Activated T-helper 9 cell treated with anti-CD3 and anti-CD28 coated beads, Interleukin-2, amount 50 U/mL, for 16 hours (primary cell): ENCODE measurements at places on chromosomes 1 and 21.

GRCh38 chr1:110756506-110756905, 81.8 kb upstream of the KCNA3 start:
- DNase-seq: no peak

- peak; percentile 19 for DNase-seq
These were observed 38.2 kb downstream of the H3-3A start for GRCh38 chr1:226100436-226101391.

DNA sequence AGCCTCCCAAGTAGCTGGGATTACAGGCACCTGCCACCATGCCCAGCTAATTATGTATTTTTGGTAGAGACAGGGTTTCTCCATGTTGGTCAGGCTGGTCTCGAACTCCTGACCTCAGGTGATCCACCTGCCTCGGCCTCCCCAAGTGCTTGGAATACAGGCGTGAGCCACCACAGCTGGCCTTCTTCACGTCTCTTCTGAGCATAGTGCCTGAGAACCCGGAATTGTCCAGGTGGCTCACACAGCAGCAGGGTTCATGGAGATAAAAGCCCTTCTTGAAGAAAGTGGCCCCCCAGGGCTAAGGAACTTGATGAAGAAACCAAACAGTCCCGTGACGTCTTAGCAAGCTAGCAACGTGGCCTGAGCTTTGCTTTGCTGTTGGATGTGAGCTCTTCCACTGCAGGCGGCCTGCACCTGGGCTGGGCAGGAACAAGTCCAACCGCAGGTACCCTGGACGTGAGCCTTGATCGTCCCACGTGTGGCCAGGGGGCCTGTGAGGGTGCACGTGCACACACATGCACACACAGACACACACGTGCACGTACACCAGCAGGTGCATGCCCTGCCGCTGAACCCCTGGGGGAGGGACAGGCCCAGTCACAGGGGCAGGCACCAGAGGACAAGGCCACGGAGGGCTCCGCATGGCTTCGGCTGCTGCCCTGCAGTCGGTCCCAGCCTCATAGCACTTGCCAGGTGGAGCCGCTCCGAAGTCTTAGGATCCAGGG, 23.4 kb upstream of the TRAPPC10 start:
- no peak for DNase-seq

- DNase-seq: no peak
These were observed 27.4 kb downstream of the CDCA8 start for GRCh38 chr1:37719572-37720195.

DNA sequence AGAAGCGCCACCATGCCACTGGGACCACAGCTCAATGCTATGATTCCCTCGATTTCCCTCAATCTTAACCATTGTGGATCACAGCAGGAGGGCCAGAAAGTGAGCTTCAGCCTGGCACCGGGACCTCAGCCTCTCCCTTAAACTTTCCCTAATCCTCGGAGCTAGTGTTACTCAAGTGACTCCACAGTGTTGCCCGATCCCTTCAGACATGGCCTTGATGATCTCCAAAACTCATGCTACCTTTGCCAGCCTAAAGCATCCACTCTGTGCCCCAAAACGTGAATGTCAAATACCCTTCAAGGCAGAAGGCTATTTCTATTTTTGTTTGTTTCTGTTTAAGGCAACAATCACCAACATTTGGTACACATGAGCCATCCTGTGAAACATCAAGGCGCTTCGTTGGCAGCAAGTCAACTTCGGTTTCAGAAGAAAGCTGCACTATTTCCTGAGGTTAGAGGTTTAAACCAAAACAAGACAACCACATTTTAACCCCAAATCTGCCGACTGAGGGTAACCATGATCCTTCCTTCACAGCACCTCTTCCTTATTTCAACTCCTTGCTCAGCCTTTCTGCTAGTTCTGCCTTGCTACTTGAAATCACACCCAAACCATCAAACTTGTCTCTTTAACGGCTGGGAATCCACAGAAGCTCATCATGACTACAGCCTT, 94.4 kb upstream of the KRTAP19-8 start:
- peak; percentile 16 for DNase-seq

DNA sequence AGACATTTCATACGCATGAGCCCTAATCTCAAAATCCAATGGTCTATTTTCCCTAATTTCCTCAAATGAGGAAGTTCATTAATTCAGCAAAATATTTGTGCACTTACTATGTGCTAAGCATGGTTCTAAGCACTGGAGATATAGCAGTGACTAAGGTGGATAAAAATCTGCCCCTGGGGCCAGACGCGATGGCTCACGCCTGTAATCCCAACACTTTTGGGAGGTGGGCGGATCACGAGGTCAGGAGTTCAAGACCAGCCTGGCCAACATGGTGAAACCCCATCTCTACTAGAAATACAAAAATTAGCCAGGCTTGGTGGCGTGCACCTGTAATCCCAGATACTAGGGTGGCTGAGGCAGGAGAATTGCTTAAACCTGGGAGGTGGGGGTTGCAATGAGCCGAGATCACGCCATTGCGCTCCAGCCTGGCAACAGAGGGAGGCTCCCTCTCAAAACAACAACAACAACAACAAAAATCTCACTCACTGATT, 4.3 kb upstream of the MIIP start:
- no peak for DNase-seq

DNA sequence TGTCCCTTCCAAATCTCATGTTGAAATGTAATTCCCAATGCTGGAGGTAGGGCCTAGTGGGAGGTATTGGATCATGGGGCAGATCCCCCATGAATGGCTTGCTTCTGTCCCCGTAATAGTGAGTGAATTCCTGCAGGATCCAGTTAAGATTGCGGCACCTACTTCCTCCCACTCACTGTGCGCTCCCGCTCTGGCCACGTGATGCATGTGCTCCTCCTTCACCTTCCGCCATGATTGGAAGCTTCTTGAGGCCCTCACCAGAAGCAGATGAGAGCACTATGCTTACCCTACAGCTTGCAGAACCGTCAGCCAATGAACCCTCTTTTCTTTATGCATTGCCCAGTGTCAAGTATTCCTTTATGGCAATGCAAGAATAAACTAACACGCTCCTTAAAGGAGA, 14.9 kb upstream of the RAB3GAP2 start:
- no peak for DNase-seq

DNA sequence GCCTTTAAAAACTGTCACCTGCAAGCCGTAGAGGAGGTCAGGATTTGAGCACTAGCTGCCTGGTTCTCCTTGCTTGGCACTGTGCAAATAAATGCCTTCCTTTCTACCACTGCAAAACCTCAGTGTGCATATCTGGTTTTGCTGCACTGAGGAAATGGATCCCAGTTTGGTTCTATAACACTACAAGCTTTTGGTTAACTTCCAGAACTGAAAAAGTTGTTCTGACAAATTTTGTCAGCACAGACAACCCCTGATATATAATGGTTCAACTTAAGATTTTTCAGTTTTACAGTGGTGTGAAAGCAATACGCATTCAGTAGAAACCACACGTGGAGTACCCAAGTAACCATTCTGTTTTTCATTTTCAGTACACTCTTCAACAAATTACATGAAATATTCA, 29.8 kb upstream of the GALNT2 start:
- DNase-seq: no peak

- DNase-seq: no peak
These were observed 4.9 kb downstream of the RCC2 start for GRCh38 chr1:17434601-17435000.

GRCh38 chr1:230216896-230217295, 149.9 kb downstream of the GALNT2 start:
- no peak for DNase-seq

DNA sequence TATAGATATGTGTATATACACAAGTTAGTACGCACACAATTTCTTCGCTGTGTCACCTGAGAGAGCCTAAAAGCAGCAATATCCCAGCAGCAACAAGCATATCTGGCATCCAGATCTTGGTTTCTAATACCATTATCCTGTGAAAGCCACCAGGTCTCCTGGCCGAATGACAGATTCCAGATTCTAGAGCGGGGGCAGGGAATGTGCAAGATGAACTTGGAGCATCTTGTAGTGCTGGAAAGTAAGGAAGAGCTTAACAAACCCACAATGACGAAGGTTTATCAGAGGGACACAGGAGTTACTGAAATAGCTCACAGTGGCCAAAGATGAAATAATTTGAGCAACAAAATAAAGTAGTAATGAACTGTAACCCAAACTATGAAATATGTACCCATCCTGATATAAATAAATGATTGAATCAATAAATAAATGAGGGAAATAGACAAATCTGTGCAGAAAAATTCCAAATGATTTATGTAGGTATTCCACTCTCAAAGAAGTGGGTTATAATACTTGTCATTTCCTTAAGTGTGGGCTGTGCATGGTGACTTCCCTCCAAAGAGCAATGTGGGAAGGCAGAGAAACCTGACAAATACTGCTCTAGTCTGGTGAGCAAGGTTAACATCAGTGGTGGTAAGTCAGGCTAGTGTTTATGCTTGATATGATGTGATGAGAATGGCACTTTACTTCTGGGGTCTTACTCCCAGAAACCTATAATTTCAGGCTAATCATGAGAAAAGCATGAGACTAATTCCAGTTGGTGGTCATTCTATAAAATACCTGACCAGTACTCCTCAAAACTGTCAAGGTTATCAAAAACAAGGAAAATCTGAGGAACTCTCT, 67.9 kb downstream of the LRRC8D start:
- no peak for DNase-seq

- DNase-seq: peak; percentile 55
These were observed at the start of gene SAMSN1 for GRCh38 chr21:14545906-14546480. SAMSN1 (minus strand) TSS chr21:14546315; CDS start chr21:14546261, 54 bp downstream.

DNA sequence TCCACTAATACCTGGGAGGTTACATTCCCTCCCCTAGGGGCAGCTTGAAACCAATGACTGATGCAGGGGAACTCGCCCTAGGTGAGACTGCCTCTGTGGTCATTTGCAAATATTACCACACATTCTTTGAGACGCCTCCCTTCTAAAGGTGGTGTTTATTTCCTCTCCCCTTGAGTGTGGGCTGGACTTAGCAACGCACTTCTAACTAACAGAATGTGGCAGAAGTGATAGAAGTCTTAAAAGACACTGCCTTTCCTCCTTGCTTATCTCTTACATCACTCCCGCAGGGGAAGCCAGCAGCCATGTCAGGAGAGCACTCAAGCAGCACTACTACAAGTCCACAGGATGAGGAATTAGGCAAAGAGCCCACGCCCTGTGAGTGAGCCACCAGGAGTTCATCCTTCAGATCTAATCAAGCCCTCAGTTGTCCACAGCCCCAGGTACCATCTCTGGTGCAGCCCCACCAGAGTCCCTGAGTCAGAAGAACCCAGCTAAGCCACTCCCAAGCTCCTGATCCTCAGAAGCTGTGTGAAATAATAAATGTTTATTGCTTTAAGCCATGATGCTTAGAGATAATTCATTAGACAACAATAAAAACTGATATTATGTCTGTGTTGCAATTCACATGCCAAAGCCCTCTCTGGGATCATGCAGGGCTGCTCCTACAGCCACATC, 14.8 kb upstream of the MATN1 start:
- DNase-seq: no peak

- DNase-seq: no peak
These were observed 9.9 kb upstream of the C1QA start for GRCh38 chr1:22626237-22627157.

DNA sequence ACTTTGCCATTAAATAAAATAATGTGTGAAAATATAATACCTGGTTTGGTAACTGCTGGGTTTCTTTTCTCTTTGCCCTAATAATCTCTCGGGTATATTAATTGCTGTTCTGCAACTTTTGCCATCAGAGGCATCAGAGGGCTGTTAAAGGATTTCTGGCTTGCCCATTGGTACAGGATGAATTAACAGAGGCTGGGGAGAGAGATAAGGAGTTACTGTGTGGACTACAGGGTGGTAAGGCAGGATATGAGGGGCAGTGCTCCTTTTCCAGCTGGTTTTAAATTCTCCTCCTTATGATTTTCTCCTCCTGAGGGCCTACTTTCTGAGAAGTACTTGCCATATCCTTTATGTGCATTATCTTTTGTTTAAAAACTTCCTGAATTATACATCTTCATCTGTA, 48.3 kb downstream of the FGGY start:
- DNase-seq: no peak

GRCh38 chr1:150997949-150998348, 8.8 kb downstream of the MINDY1 start:
- no peak for DNase-seq

DNA sequence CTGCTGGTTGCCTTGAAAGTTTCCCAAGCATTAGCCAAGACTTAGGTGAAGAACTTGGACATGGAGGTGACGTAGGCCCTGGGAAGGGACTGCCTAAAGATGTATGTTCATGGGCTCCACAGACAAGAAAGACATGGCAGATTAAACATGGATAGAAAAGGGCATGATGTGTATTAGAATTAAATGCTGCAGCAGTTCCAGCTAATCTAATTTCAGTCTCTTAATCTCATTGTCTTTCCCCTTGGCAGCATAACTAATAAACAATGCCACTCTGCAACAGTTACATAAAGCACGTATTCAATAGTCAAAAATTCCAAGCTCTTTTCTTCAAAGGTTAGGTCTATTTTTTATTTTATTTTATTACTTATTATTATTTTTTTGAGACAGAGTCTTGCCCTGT, 251.6 kb downstream of the KIF26B start:
- DNase-seq: no peak

DNA sequence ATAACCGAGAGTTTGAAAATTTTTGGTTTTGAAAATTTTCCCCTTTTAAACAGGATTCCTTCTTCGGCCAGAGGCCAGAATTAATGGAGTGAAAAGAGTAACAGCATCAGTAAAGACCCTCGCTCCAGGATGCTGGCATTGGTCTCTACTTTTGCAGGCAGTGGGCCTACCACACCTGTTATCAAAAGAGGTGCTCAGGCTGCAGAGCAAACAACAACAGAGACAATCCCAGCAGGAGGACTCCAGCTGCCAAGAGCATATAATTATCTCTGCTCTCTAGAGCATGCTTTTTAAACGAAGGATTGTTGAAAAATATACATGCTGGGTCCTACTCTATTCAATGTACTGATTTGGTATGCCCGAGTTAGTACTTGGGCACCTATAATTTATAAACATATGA, 1048.5 kb downstream of the PLA2G4A start:
- DNase-seq: no peak

GRCh38 chr1:170800265-170800664, 135.1 kb upstream of the MROH9 start:
- no peak for DNase-seq

DNA sequence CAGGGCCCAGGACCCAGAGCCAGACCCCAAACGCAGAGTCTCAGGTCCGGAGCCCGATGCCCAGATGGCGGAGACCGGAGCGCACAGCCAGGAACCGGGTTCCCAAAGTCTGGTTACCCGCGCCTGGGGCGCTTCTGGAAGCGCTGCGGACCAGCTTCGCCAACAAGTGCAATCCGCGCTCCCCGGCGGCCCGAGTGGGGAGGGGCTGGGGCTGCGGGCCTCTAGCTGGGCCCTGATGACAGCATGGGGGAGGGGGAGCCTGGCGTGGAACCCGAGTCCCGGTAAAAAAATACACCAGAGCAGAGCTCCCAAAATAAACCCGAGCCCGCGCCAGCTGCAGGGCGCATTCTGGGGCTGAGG, 494 bp downstream of the NT5C1A start:
- DNase-seq: no peak

- DNase-seq: no peak
These were observed 2.0 kb upstream of the CAMTA1 start for GRCh38 chr1:6783221-6783620.
